DMS153 (cell line): ENCODE measurements at places on chromosomes 7 and 10.

GRCh38 chr10:62244785-62245467 is 23.7 kb downstream of the RTKN2 start:
- DNase-seq, result peak; percentile 38

DNA sequence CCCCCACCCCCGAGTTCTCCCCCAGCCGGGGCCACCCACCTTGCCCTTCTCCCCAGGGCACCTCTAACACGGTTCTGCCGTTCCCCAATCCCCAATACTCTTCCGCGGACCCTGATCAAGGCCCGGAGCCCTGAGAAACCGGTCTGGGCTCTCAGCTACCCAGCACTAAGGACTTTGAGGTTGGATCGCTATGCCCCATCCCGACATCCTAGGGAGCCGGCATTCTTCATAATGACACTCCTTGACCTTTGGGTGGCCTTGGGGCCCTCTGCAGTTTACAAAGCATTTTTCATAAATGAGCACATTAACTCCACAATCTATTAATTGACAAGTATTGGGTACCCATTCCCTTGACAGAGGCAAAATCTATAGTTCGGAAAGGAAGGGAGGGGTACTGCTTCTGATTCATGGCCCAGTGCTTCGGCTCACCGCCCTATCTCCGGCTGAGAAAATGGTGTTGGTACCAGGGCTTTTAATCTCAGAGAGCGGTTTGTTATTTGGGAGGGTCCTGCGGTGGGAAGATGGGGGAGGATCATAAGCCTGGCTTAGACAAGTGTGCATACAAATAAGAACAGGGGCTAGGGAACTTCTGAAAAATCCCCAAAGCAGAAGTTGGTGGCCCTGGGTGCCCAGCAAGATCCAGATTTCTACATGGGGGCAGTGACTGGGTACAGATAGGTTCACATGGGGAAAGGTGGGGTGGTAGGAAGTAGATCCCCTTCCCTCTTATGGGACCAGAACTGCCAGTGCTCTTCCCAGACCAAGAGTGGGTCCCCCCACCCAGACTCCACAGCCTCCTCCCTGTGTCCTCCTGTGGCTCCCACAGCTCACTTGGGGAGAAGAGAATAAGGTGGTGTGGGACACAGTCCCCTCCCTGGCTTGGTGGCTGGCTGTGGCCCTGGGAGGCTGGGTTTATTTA is 3.2 kb downstream of the IMPDH1 start:
- no peak for DNase-seq

DNA sequence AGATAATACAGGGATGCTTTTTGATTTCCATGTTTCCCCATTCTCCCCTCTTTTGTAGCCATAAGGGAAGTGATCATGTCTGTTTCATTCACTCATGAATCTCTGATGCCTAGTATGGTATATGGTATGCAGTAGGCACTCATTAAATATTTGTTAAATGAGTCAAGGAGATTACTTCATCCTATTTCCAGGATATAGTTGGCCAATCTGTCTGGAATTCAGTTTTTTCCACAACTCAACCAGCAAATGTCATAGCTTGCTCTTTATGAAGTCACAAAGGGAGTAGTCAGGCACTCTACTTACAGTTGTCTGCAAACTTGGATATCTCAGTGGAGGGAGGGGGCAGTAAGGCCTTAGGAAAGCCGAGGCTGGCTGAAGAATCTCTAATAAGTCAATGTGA is 853.6 kb downstream of the LRMDA start:
- no peak for DNase-seq

DNA sequence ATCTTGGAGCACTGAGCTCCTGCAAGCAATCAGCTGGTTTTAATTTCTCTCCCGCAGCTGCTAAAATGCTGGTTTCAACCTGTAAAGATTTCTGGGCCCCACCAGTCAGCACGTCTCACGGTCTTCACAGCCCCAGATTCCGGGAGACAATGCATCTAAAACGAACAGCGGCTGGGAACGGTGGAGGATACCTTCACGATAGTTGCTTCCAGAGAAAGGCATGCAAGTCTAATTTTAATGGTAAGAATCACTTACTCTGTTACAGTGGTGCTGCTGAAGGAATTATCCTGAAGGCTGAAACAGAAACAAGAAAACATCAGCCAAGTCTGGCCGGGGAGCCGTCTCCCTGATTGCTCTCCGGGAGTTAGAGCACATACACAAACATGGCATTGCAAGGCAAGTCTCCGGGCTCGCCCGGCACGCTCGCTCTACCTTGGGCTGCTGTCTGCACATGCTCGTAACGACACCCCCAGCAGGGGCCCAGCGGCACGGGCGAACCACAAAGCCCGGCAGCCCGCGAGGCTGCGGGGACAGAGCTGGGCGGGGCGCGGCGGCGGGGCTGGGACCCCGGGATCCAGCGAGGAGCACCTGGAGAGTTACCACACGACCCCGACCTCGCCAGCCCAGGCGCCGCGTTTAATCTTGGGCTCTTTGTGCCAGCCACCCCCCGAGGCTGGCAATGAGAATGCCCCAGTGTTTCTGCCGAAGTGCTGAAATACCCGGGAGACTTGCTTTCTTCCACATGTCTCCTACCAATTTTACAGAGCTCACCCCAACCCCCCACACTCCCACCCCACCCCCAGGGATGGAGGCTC is at the start of gene FAM13C:
FAM13C (minus strand) TSS at position 406 of the 815 bp plus-strand sequence; CDS start at position 317, 89 bp downstream.
- DNase-seq, result peak; percentile 71

DNA sequence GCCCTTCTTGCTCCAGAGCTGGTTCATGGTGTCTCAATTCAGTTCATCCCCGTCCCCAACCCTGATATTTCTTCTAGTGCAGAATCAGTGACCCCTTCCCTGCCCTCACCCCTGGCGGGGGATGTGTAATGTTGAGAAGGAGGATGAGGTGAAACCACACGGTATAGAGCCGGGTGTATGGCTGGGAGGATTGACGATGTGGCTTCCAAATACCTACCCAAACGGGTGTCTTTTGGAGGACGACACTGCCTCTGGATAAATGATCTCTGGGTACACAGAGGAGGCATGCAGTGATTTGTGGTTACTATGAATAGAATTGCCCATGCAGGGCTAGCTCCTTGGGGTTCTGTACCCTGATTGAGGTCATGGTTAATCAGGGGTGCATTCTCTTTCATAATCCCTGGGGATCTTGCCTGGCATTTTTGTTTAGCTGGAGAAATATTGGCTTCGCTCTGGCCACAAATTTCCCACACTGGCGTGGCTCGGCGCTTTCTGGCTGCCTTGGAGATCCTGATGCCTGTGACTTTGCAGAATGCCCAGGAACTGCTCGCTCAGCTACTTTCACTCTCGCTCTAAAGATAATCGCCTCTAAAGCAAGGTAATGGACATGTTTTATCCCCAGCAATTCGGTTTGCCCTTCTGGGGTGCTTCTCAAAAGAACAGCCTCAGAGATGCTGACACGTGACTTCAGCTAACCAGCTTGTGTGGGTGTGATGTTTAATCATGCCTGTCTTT is 89.2 kb downstream of the RBM20 start:
- DNase-seq, result no peak

- DNase-seq, result no peak
Observed at GRCh38 chr7:1590476-1590875, 20.6 kb upstream of the PSMG3 start.

DNA sequence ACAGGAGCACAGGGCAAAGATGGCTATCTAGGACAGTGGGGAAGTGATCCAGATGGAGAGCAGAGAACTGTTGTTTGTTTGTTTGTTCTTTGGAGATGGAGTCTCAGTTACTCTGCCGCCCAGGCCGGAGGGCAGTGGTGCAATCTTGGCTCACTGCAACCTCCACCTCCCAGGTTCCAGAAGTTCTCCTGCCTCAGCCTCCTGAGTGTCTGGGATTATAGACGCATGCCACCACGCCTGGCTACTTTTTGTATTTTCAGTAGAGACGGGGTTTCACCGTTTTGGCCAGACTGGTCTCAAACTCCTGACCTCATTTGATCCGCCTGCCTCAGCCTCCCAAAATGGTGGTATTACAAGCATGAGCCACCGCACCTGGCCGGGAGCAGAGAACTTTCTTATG is 20.9 kb downstream of the METTL2B start:
- no peak for DNase-seq

GRCh38 chr7:95922191-95922590 is 149.8 kb downstream of the DYNC1I1 start:
- no peak for DNase-seq

DNA sequence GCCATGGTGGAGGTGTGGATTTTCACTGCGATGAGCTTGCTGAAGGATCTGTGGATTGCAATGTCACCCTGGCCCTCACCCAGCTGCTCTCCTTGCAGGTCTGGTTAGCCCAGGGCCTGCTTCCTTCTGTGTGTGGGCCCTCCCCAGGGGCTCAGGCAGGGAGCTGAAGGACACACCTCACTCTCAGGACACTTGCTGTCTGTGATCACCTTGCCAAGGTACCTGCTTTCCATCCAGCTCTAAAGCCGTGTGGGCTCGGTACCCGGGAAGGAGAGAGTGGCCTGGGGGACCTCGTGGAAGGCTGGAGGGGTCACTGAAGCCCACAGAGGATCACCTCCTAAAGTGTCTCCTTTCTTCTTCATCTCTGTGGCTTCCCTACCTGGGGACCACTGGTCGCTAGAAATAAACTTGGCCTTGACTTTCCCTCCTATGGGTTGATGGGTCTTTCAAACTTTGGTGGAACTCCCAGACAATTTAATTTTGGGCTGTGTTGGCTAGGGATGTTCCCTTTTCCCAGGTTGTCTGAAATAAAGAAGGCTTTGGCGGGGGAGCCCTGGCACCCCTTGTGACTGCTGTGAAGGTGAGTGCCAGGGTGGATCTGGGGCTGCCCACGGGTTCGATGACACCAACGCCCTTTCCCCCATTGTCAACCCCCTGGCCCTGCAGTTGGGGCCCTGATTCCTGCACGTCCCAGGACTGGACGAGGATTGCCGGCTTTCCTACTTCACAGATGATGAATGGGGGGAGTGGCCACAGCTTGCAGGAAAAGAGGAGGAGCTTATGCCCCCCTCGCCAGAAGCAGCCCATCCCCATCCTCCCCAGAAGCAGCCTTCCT is 331.0 kb downstream of the ADARB2 start:
- DNase-seq, result no peak

- no peak for DNase-seq
Observed at GRCh38 chr7:124449896-124450295, 315.7 kb downstream of the GPR37 start.

GRCh38 chr7:41887416-41887815 is 184.5 kb upstream of the INHBA start:
- no peak for DNase-seq

DNA sequence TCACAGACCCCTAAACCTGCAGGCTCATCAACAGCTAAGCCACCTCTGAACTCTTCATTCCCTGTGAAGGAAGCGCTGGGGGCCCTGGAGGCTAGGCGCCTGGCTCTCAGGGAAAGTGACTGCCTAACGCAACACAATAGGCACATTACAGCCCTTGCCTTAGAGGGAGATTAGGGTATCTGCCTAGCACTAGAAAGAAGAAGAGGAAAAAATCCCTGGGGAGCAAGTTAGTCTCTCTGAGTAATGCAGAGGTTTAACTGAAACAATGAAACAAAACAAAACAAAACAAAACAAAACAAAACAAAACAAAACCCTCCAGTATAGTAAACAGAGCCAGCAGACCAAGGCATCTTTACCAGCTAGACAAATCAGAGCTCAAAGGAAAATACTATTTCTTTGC is 2.6 kb downstream of the ZNF777 start:
- no peak for DNase-seq

DNA sequence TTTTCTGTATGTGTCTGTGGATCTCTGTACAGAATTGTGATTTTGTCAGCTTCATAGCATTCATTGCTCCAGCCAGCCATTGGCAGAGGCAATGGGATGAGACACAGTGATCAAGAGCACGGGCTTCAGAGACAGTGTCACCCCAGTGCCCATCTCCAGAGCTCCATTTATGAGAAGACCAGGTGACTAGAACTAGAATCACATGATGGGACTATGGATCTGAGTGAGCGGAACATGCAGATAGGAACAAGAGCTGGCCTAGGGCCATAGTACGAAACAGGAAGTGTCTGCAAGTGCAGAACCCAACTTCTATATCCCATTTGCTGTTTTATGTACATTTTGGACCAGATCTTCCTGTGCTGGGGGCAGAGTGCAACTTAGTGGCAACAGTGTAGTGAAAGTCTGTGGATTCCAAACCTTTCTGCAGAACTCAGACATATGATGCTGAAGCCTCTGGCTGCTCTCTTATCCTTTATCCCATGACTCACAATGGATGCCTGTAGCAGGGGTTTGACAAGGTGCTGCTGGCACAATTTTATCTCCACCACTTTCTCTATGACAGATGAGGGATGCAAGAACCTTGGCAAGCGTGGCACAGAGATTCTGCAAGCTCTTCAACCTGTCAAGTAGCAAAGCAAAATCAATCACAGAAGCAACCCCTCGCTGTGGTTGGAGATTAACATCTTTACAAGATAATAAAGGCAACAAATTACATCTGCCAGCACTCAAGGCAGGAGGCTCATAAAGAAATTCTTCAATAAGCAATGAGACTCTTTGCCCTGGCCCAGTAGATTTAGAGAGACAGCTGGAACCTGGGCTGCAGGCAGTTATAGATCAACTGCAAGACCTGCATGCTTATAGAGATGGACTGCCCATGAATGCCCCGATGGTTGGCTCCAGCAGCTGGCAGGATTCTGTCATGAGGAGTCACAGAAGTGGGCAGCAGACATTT is 681.3 kb downstream of the TNS3 start:
- no peak for DNase-seq

GRCh38 chr7:45215601-45216062 is 58.0 kb downstream of the RAMP3 start:
- no peak for DNase-seq

DNA sequence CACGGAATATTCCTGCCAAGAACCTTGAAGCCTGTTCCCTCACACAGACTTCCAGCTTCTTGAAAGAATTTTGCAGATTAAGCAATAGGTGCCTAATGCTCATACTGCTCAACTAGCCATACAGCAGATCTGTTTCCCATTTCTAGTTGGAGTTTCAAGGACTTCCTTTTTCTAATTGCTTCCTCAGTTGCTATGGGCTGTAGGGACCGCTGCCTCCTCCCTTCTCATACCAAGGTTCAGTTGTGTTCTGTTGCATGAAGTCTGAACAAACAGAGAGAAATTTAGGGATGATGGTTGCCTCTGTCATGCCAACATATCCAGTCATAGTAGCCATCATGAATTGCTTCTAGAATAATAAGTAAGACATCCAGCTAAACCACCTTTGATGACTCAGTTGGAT is 6.8 kb downstream of the ITGA8 start:
- DNase-seq, result no peak

DNA sequence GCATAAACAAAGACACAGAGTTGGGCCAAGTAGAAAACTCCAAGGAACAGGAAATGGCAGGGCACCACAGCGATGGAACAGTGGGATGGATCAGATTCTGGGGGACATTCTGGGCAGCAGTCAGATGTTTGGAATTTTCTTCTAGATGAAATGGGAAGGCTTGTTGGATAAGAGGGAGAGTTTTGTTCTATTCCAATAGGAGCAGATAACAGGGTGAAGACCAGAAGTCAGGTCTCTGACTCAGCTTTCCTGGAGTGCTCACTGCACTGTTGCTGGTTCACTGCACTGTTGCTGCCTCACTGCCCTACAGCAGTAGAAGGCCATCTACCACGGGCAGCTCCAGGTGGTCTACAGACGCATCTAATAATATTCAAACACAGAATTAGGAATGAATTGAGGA is 135.6 kb downstream of the ATE1 start:
- DNase-seq, result no peak

GRCh38 chr7:5320391-5320790 is 37.6 kb downstream of the SLC29A4 start:
- DNase-seq, result no peak

GRCh38 chr7:74512762-74513161 is 59.1 kb downstream of the GTF2IRD1 start:
- DNase-seq, result no peak
